ENCODE measurements at places on chromosomes 12 and 14.

- DNase-seq = no peak
Observed at GRCh38 chr12:25146686-25147085, 48.3 kb downstream of the DNAI7 start.

DNA sequence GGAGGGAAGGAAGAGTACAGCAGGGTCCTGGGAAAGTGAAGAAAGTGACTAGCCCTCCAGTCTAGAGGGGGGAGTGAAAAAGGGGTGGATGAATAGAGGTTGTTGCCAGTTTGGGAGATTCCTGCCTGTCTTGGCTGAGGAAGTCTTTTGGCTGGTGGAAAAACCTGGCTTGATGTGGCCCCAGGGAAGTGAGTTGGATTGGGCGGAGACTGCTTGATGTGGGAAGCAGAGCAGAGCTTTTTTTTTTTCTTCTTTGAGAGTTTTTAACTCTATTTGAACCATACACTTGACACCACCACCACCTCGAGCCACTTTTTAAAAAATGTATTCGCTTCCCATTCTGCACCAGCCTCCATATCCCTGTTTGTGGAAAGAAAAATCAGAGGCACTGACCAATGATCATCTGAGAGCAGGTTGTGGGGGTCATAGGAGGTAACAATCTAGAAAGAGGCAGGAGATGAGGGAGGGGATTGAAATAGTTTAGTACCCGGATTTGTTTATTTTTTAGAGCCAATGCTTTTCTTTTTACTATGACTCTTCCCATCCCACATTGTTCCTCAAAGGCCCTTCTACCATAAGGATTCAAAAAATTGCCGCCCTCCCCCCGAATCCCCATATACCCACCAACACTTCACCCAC lies 690 bp upstream of the DTX3 start:
- DNase-seq = no peak

- DNase-seq = no peak
Observed at GRCh38 chr12:129036135-129036534, 182.9 kb downstream of the GLT1D1 start.

DNA sequence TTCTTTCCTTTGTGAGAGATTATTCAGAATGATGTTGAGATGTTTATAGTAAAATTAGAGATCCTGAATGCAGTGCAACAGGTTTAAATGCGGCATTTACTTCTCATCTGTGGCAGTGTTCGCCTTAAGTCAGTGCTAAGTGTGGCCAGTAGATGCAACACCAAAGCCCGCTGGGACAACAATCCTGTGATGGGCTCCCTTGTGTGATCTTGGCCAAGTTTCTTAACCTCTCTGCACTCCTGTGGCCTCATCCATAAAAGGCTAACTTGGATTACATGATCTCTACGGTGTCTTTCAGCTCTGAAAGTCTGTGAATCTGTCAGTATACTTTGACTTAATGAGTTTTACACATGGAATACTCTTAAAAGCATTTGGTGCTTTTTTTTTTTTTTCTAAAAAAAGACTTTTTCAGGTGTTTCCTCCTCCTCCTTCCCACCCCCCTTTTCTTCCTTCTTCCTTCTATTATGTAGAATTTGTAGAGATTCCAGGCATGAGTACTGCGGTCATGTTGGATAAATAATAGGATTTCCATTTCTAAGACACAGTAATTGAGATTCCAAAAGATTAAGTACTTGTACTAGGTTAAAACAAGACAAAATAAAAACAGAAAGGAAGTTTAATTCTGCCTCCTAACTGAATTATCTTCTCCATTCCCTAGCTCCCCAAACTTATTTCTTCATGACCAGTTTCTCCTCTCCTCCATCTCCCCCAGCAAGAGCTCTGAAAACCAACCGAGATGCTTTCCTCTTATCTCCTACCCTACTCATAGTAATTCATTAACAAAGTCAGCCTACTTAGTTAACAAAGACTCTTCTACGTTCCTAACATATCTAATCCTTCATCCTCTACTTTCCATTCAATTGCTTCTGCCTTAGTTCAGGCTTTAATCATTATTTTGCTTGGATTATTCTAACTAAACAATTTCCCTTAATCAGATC lies 42.2 kb upstream of the NAV3 start:
- no peak for DNase-seq

- no peak for DNase-seq
Observed at GRCh38 chr12:127886827-127887226, 380.1 kb upstream of the TMEM132C start.

GRCh38 chr14:61281186-61281947 lies at the start of gene TMEM30B:
TSS of gene TMEM30B (minus strand) at chr14:61281338. CDS start at chr14:61281147, 191 bp downstream.
- DNase-seq = no peak

DNA sequence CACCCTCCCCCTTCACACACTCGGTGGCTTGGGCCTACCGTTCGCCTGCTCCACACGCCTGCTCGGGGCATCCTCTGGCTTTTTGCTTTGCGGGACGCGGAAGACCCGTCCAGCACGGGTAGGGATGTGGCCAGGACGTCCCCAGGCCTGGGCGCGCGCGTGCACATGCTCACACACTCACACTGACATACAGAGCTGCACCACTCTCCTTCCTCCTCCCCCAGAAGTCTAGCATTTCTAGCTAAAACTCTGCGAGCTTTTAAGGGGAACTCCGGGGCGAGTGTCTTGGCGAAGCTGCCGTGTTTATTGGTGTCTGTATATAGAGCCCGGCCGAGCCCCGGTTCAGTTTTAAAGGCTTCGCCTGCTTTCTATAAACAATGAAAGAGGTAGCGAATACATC lies 5.0 kb downstream of the TBX5 start:
- DNase-seq = no peak

GRCh38 chr12:1369938-1370500 lies 224.4 kb downstream of the FBXL14 start:
- no peak for DNase-seq
